ENCODE measurements at places on chromosomes 7 and 10.

DNA sequence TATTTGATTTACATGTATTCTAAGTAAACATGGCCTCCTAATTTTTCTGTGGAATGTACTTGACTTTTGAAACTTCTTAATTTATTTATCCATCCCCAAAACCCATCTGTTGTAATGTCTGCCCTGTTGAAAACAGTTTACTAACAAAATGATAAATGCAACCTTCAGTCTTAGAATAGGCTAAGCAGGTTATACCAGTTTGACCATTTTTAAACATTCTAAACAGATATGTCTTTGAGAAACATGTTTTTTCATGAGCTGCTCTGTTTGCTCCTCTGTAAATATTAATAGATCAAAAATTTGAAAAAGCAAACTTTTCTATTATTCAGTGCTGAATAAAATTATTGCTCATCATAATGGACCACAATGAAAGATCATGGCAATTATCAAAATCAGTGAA is 33.4 kb upstream of the NRBF2 start:
- DNase-seq: no peak

- no peak for DNase-seq
These were observed 33.9 kb downstream of the LRRC4 start for GRCh38 chr7:127997226-127997922.

- DNase-seq: no peak
These were observed 13.9 kb upstream of the HSPA12A start for GRCh38 chr10:116756277-116756676.

DNA sequence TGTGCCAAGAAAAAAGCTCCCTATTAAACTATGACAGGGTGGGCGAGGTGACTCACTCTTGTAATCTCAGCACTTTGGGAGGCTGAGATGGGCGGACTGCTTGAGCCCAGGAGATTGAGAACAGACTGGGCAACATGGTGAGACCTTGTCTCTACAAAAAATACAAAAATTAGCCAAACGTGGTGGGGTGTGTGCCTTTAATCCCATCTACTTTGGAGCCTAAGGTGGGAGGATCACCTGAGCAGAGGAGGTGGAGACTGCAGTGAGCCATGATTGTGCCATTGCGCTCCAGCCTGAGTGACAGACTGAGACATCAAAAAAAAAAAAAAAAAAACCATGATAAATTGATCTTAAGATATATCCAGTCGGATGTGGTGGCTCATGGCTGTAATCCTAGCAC is 11.5 kb downstream of the POLR3A start:
- no peak for DNase-seq

- DNase-seq: peak; percentile 27
These were observed 822 bp downstream of the ZC3HAV1L start for GRCh38 chr7:139034855-139035585.

GRCh38 chr10:82221601-82222149 is 346.7 kb downstream of the NRG3 start:
- DNase-seq: no peak
